ENCODE measurements at places on chromosomes 16 and 17. TPM values are rescaled to one million over a fixed set of nuclear protein-coding genes. Genes with fewer than 3 reads are reported as not detected.

- DNase-seq = no peak
Observed at GRCh38 chr16:84088695-84089395, 27.9 kb downstream of the MBTPS1 start.

- DNase-seq = peak; percentile 78
Observed at GRCh38 chr16:67546761-67547422, 15.4 kb upstream of the CTCF start.

- no peak for DNase-seq
Observed at GRCh38 chr17:34885076-34885475, 76.2 kb downstream of the CCT6B start.

DNA sequence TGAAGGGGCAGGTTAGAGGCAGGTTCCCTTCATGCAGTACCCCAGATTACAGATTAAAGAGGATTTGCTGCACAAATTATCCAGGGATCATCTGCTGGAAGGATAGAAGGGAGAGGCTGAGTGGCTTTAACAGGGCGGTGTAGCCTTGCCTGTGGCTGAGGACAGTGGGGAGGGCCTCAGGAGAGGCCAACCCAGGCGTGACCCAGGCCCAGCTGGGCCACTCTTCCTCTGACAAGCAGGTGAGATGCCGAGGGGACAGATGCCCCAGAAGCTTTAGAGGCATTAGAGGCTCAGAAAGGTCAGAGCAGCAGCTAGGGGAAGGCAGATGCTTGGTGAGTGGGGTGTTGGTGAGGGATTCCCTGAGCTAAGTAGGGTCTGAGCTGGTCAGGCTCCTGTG lies 18.1 kb upstream of the MTMR4 start:
- no peak for DNase-seq

DNA sequence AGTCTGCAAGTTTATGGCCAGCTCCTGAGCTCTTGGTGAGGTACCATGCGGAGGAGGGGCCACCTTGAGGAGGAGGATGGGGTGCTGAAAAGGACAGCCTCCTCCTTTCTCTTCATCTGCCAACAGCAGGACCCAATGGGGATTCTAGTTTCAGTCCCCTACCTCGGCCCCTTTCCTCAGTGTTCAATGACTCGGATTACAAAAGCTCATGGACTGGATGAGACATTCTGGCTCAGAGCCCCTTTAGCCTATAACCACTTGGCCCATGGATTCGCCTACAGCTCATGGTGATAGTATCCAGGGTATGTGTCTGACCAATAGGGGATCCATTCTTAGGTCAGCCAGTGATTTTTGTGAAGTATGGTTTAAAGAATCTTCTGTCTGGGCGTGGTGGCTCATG lies 8.5 kb upstream of the PIK3R6 start:
- no peak for DNase-seq

Gene CBFA2T3
- 1.2 TPM for total RNA-seq

Gene CIBAR2
- 3.7 TPM for total RNA-seq

DNA sequence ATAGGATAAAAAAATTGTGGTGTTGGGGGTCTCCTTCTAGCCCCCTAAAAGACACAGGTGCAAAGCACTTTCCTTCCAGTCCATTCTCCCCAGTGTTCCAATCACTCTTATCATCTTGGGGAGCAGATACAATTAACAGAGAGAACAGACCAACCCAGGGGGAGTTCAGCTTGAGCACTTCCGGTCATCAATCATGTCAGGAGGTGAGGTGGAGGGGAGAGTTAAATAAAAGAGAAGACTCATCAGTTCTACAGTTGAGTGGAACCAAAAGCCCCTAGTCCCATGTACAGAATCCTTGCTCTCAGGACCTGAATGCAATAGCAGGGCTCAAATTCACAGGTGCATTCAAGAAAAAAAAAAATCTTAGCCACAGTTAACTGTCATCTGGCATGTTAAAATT lies 122.3 kb downstream of the DYNLRB2 start:
- no peak for DNase-seq

Gene CCL8
- 0.32 TPM for total RNA-seq

Gene E2F4
- total RNA-seq = 70.1 TPM

- no peak for DNase-seq
Observed at GRCh38 chr16:64282181-64282580, 839.7 kb downstream of the CDH11 start.

Gene ALDH3A2
- 88.1 TPM for total RNA-seq

DNA sequence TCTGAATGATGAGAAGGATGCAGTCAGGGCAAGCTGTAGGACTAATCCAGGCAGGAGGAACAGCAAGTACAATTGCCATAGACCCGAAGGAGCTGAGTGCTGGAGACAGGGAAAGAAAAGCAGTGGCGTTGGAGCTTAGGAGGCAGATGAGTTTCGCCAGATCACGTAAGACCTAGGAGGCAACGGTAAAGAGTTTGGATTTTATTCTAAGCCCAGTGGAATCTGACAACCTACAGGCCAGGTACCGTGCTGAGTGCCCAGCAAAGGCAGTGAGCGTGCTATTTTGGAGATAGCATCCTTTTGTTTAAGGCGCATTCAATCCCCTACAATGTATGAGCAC lies 1.2 kb downstream of the USP43 start:
- no peak for DNase-seq

GRCh38 chr17:40023590-40024292 lies 8.5 kb downstream of the CSF3 start:
- DNase-seq = peak; percentile 47

- DNase-seq = no peak
Observed at GRCh38 chr16:86833136-86833535, 254.8 kb downstream of the FOXL1 start.

- DNase-seq = no peak
Observed at GRCh38 chr16:53433930-53434376, 318 bp upstream of the RBL2 start.

GRCh38 chr16:70688246-70688742 lies 2.4 kb upstream of the MTSS2 start:
- peak; percentile 85 for DNase-seq

GRCh38 chr17:80585890-80586845 lies 41.5 kb downstream of the RPTOR start:
- no peak for DNase-seq

GRCh38 chr17:28204751-28205150 lies 114.2 kb upstream of the TMEM97 start:
- DNase-seq = no peak

Gene ZNF423
- 28.7 TPM for total RNA-seq

Gene ACAP1
- 5.5 TPM for total RNA-seq

DNA sequence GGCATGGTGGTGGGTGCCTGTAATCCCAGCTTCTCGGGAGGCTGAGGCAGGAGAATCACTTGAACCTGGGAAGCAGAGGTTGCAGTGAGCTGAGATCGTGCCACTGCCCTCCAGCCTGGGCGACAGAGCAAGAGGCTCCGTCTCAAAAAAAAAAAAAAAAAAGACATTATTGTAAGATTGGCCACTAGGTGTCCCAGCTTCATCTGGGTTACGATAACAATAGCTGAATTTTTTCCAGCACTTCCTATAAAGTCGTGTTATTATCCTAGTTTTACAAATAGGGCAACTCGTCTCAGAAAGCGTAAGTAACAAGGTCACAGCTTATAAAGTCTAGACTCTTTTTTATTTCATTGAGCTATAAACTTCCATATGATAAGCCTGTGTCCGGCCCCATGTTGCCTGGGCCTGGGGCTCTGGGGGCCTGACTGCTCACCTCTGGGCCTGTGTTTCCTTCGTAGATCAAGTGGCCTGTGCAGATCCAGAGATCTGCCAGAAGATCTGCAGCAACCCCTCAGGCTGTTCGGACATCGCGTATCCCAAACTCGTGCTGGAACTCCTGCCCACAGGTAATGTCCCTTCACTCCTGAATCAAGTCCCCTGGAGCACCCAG lies 60.5 kb downstream of the SLC5A11 start:
- DNase-seq = no peak

- no peak for DNase-seq
Observed at GRCh38 chr16:64356267-64356666, 765.6 kb downstream of the CDH11 start.

GRCh38 chr17:72188801-72189200 lies 68.0 kb downstream of the SOX9 start:
- no peak for DNase-seq

DNA sequence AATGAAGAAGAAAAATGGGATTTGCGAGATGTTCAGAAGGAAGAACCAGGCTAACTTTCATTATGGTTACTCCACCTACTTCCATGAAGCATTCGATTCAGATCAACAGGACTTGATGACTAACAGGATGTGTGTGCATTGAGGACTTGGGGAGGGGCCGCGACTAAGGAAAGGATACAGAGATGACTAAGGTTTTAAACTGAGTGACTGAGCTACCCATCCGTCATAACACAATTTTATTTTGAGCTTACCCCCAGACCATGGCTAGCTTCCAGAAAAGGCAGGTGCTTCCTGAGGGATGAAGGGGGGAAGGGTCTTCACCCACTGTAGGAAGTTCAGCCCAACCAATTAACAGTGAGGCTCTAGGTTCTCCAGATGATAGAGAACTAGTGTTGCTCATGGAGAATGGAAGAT lies 2.5 kb upstream of the CDYL2 start:
- no peak for DNase-seq

Gene CHST5
- total RNA-seq = 1.00 TPM

Gene RBL2
- total RNA-seq = 74.0 TPM

DNA sequence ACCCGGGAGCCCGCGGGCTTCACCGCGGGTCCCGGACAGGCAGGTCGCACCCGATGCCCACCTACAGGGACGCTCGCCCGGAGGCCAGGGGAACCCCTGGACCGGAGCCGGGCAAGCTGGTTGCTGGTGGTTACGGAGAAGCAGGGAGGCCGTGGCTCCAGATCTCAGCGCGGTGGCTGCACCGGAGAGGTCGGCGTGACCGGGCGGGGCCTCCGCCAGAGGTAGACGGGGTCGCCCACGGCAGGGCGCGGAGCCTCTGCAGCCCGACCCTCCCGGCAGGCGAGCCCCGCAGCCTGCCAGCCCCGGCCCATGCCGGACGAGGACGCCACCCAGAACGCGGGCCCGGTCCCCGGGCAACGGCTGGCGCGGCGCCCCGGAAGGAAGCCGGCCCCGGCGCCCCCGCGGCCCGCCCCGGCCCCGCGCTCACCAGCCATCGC lies 341 bp downstream of the PCYT2 start:
- no peak for DNase-seq

- no peak for DNase-seq
Observed at GRCh38 chr17:78802008-78802407, 19.9 kb upstream of the CYTH1 start.

GRCh38 chr16:47228241-47228640 lies 84.5 kb upstream of the NETO2 start:
- DNase-seq = no peak

- DNase-seq = no peak
Observed at GRCh38 chr17:46179375-46179999, 13.7 kb downstream of the KANSL1 start.

- peak; percentile 42 for DNase-seq
Observed at GRCh38 chr17:7629939-7630571, at the start of gene SHBG. Gene SHBG (plus strand): TSS chr17:7630135. CDS start chr17:7630173, 38 bp downstream.

GRCh38 chr17:81429821-81430551 lies 34.7 kb downstream of the BAHCC1 start:
- DNase-seq = peak; percentile 75

Gene GAS2L2
- 0.37 TPM for total RNA-seq

DNA sequence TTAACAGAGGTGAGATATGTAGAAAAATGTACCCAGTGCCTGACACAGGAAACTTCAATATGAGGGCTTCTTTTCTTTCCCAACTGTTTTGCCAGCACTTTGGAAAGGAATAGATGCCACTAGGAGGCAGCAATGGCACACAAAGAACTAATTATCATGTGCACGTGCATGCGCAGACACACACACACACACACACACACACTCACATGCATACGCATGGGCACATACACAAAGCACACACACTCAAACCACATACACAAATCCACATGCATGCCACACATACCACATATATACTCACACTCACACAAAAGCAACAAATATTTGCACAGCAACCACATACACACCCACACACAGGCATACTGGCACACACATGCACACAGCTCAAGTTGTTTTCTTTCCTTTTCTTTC lies 8.8 kb upstream of the CEP112 start:
- no peak for DNase-seq

DNA sequence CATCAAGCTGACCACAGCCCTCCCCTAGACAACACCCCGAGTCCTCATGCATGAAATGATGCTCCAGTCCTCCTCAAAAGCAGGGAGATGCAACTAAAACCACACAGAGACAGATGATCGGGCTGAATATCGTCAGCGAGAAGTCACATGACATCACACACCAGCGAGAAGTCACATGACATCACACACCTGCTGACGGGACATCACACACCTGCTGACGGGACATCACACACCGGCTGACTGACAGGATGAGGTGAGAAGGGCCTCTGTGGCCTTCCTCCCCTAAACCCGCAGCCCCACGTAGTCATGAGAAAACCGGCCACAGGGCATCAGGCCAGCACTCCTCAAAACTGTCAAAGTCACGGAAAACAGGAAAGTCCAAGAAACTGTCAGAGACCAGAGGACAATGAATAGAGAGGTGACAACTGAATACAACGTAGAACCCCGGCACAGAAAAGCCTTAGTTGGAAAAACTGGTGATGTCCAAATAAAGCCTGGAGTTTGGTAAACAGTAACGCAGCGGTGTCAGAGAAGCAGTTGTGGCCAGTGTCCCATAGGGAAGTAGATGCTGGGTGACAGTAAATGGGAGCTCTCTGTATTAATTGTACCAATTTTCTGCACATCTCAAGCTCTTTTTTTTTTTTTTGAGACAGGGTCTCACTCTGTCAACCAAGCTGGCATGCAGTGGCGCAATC lies 14.3 kb downstream of the LITAF start:
- no peak for DNase-seq

Gene CES3
- total RNA-seq = 0.62 TPM

- DNase-seq = no peak
Observed at GRCh38 chr16:62404842-62405611, 368.8 kb upstream of the CDH8 start.

GRCh38 chr16:12206098-12206748 lies 229.7 kb downstream of the SNX29 start:
- DNase-seq = no peak

DNA sequence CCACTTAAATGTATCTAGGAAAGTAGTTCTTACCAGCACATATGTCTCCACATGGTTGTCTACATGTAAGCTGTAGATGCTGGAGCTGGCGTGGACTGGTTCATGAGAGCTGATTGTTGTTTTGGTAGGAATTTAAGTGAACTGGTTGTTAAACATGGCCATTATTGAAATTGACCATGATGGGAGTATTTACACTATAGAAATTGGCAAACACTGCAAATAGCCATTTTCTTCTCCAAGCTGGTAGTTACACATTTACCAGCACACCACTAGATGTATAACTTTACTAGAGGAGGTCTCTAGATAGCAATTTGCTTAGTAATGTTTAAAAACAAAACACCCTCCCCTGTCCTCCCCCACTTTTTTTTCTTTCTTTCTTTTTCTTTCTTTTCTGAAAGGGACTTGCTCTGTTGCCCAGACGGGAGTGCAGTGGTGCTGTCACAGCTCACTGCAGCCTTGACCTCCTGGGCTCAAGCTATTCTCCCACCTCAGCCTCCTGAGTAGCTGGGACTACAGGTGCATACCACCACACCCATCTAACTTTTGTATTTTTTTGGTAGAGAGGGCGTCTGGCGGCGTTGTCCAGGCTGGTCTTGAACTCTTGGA lies 24.2 kb downstream of the IGSF6 start:
- DNase-seq = no peak

DNA sequence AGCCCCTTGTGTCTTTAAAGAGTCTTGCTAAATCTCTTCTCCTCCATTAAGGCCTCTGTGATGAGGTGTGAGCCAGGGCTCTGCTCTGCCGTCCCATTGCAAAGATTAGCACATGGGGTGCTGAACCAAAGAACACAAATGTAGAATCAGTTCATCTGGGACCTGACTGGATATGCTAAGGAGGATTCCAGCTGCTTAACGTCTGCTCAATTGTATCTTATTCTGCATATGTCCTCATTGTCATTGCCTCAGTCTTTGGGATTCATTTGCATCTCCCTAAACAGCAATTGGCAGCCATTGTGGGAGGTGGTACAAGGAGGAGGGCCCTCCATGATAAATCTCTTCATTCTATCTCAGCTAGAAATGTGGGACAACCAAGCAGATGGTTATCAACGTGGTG lies 106.3 kb upstream of the ADAMTS18 start:
- DNase-seq = no peak
